ENCODE measurements at places on chromosomes 4 and X.

DNA sequence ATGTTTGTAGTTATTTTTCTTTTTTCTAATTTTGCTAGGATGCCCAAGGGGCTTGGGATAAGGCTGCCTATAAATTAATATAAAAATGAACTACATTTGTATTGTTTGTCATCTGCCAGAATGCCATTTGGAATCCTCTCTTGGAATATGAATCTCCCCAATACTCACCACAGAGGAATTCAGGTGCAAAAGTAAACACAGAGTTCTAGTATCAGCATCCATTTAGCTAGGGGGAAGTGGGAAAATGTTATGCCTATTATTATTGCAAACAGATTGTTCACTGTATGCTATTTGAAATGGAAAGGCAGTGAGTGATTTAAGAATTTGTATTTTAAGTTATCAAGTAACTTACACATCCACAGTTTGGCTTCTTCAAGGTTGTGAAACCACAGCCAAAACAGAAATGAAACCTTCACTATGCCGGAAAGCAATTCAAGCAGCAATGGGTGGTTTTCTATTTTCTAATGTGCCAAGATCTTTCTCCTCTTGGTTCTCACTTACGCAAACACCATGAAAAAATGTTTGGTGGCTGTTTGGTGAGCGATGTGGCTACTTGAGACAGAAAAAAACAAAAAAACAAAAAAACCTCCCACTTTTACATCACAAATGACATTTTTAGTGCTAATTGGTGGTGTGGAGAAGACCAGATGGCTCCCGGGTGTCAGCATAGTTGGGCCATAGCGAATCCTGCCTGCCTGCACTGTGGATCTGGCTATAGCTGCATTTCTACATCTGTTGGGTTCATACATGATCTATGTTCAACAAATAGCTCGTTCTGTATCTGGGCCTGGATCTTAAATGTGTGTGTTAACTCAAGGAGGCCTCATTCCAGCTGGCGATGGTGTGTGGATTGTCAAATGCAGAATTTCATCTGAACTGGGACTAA, 200.8 kb upstream of the GIMD1 start:
- no peak for DNase-seq

- DNase-seq: no peak
Measured at GRCh38 chr4:38516190-38516589, 147.8 kb upstream of the KLF3 start.

DNA sequence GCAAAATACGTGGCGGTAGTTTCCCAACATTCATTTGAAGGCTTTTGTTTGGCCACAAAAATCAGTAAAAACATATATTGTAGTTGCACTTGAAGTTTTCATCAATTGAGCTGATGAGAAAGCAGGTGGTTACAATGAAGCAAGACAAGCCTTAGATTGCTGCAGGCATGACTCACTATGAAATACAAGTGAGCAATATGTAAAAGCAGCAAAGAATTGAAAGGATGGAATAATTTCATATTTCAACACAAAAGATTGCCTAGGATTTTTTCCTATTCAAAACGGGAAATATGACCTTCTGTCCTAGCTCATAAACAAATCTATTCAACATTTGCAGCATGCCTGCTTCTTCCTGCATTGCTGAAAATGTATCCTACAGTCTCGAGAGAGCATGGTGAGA, 190.9 kb upstream of the BANK1 start:
- peak; percentile 31 for DNase-seq

- DNase-seq: peak; percentile 76
Measured at GRCh38 chr4:140163029-140163810, 9.2 kb upstream of the MAML3 start.

DNA sequence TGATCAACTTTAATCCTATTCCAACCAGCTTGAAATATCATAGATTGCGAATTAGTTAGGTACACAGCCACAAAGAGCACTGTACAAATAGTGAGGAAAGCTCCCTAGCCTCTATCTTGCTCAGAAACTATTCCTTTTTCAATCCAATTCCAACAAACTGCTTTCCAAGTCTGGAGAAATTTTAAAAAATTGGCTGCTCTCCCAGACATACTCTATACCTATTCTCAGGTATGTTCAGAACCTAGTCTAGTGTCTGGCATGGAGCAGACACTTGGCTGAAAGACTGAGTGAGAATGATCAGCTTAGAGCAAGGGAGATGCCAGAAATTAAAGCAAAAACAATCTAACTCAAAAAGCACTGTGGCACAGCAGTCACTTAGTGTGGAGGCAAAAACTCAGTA, 105.9 kb downstream of the SLC10A7 start:
- DNase-seq: no peak

Data from fibroblast of the conjunctiva (primary cell).